ENCODE measurements at places on chromosomes 4 and X. TPM values are rescaled to one million over a fixed set of nuclear protein-coding genes. Genes with fewer than 3 reads are reported as not detected.

CNGA1 gene
- total RNA-seq, result not detected

MTM1 gene
- 7.8 TPM for total RNA-seq

MAGEA2 gene
- not detected for total RNA-seq

POLA1 gene
- total RNA-seq, result 11.0 TPM

TCEAL2 gene
- total RNA-seq, result not detected

PABPC4L gene
- 0.67 TPM for total RNA-seq

TMPRSS11A gene
- total RNA-seq, result not detected

EMCN gene
- 0.46 TPM for total RNA-seq

FGFBP2 gene
- not detected for total RNA-seq

TXK gene
- not detected for total RNA-seq

COL4A6 gene
- 0.12 TPM for total RNA-seq

ARHGEF6 gene
- total RNA-seq, result 2.6 TPM

PWWP3B gene
- total RNA-seq, result not detected

XK gene
- total RNA-seq, result not detected

CT45A10 gene
- total RNA-seq, result not detected

VCX2 gene
- not detected for total RNA-seq

ZNF718 gene
- total RNA-seq, result 2.4 TPM

TMEM164 gene
- total RNA-seq, result 12.5 TPM

GPR82 gene
- not detected for total RNA-seq

FAM9C gene
- not detected for total RNA-seq

CYTL1 gene
- not detected for total RNA-seq

TEX13B gene
- not detected for total RNA-seq

TMEM165 gene
- 111 TPM for total RNA-seq

REST gene
- total RNA-seq, result 54.2 TPM

CXCL13 gene
- total RNA-seq, result not detected

VEGFC gene
- total RNA-seq, result 323 TPM

MTMR8 gene
- not detected for total RNA-seq

PPARGC1A gene
- not detected for total RNA-seq

FGG gene
- not detected for total RNA-seq

SHISA3 gene
- not detected for total RNA-seq

ADH7 gene
- not detected for total RNA-seq

All from HFFc6 (cell line).